ENCODE measurements at places on chromosomes 6 and 20. TPM values are rescaled to one million over a fixed set of nuclear protein-coding genes. Genes with fewer than 3 reads are reported as not detected.

Gene NKX2-4
- total RNA-seq, result not detected

Gene HEY2
- 0.98 TPM for total RNA-seq

DNA sequence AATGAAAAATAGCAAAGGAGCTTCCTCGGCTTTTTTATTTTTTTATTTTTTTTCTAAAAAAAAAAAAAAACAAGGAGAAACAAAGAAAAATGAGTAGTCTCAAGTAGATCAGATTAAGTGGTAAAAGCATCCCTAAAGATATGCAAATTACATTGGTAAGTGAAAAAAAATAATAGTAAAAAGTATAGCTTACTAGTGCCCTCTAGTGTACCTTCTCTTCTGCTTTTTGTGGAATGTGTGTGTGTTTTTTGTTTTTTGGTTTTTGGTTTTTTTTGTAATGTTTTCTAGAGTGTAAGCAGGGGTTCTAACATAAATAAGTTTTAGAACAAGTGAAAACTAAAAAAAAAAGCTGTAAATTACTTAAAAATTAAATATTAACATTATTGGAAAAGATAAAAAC, 1062.0 kb downstream of the HACE1 start:
- no peak for DNase-seq

- no peak for DNase-seq
Observed at GRCh38 chr6:119277052-119277451, 72.5 kb downstream of the MAN1A1 start.

Gene CNPY3
- 30.2 TPM for total RNA-seq

Gene PPT2
- total RNA-seq, result 31.9 TPM
